ENCODE measurements at places on chromosomes 4 and X.
A peak's percentile ranks its signal among the peaks of the same experiment; 100 is the strongest.

DNA sequence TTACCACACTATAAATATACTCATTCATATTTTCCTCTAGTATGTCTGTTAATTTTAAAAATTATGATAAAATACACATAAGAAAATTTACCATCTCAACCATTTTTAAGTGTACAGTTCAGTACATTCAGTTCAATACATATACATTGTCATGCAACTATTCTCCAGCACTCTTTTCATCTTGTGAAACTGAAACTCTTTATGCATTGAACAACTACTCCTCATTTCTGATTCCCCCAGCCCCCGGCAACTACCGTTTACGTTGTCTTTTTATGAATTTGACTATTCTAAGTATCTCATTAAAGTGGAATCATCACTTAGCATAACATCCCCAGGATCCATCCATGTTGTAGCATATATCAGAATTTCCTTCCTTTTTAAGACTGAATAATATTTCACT is 8.7 kb downstream of the SMARCAD1 start:
- DNase-seq: no peak

GRCh38 chrX:119970574-119970973 is 27.0 kb upstream of the NKAP start:
- no peak for DNase-seq

DNA sequence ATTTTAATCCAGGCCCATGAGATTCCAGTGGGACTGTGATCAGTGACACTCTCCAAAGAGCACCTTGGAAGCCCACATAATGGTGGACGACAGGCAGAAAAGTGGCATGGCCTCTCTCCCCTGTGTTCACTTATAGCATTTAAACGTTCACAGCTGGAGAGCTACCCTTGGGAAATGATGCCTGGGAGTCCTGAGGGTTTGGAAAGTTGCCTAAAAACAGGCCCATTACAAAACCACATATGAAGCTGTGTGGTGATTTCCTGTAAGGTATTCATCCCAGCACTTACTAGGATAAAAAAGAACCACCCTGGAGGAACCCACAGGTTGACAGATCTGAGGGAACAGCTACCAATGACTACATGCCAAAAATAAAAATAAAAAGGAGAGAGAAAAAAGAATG is 193.2 kb downstream of the RASL11B start:
- DNase-seq: no peak

DNA sequence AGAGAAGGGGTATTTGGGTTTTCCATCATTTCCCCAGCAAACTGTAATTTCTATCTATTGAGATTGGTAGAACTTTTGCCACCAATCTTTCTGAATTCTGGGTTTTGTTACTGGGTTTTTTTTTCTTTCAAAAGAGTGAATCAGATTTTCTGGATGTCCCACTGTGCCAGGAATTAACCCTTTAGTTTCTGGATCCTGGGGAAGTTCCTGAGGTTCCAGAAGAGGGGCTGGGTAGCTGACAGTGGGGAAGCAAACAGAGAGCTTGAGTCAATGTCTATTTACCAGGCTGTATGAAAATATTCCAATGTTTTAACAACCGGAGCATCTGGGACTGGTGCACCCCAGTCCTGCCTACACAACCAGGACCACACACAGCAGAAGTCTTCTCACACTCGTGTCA is 25.8 kb upstream of the SOD3 start:
- DNase-seq: no peak

DNA sequence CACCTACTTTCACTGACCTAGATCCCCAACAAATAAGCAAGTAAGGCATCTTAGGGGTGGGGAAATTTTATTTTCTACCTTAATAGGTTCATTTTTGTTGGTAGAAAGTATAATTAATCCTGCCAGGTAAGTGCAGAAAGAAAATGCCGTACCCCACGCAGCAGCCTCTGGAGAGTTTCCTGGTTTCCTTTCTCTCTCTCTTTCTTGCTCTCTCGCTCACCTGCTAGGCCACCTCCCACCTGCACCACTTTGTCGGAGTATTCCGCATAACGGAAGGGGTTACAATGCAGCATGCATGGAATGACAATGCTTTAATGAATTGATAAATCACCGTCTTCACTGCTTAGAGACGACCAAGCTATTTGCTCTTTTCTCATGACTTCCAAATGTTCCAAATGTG is 101.0 kb downstream of the SCD5 start:
- peak; percentile 41 for DNase-seq

DNA sequence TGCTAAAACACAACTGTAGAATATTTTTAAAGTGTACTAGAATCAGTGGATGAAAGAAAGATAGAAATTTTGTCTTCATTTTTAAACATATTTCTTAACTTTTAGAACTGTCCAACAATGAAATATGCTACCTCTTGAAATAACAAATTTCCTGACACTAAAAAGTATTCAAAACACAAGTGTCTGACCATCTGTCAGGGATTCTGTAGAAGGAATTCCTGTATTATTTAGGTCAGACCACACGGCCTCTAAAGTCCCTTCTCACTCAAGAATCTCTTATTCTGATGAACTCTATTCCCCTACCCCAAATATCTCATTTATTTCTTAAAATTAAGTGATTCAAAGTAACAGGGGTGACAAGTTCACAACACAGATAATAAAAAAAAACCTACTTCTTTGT is 99.1 kb downstream of the MAML3 start:
- DNase-seq: no peak

DNA sequence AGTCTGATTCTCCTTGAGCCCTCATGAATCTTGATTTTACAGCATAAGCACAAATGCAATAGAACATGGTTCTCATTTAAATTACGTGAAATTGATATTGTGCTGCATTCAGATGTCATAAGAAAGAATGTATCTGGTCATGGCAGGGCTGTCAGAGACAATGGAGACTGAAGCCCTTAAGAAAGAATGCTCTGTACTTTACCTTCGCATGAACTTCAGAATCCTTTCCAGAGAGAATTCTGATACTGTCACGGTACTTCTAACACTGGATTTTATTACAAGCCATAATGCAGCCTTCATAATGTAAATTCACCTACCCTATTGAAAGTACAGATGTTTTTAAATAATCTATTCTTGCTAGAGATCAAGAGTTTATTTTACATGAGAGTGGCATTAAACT is 677.9 kb upstream of the ADGRL3 start:
- DNase-seq: no peak

DNA sequence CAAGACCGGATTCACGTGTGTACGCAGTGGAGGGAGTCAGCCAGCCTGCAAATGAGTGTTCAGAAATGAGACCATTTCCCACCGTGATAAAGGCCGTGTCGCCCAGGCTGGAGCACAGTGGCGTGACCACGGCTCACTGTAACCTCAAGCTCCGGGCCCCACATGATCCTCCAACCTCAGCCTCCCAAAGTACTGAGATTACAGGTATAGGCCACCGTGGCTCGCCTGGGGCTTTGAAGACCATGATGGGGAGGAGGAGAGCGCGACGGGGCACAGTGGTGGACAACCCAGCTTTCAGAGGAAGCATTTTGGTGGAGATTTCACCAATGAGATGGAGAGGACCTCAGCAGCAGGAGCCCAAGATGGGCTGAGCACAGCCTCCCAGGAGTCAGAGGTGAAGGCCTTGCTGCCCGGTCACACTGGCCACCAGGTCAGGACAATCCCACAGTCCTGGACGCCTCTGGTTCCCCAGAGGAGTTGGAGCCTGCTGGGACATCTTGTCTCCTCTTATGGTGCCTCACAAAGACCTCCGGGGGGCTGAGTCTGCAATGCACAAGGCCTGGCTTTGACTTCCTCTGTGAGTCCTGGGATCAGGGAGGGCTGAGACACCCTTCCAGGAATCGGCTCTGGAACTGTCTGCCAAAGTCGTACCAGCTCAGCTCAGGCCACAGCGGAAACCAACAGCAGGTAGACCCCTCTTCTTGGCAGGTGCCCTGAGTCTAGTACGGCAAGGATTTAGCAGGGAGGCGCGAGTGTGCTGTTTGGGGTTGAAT is 22.4 kb upstream of the MXD4 start:
- no peak for DNase-seq

- DNase-seq: no peak
Observed at GRCh38 chr4:38406243-38406642, 257.8 kb upstream of the KLF3 start.

- no peak for DNase-seq
Observed at GRCh38 chr4:169153481-169154087, 117.2 kb downstream of the SH3RF1 start.

DNA sequence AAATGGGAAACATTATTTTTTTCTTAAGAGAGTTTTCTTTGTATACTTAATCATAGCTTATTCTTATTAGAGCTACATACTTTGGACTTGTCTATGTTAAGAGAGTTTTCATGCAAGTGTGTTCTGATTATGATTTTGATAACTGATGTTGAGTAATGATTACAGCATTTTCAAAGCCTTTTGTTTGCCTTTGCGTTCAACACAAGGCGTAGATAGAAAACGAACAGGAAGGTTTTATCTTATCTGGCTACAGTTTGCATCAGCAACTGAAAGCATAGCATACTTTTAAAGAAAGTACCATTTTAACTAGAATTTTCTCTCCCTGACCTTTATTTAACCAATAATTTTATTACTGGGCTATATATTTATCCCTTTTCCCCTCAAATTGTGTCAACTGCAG is 51.6 kb upstream of the PDLIM5 start:
- no peak for DNase-seq

GRCh38 chr4:91298824-91299223 is 1004.9 kb upstream of the GRID2 start:
- DNase-seq: no peak

GRCh38 chr4:82905205-82905604 is 4.7 kb downstream of the THAP9 start:
- no peak for DNase-seq

GRCh38 chrX:36501169-36501702 is 506.9 kb upstream of the FAM47C start:
- DNase-seq: no peak

DNA sequence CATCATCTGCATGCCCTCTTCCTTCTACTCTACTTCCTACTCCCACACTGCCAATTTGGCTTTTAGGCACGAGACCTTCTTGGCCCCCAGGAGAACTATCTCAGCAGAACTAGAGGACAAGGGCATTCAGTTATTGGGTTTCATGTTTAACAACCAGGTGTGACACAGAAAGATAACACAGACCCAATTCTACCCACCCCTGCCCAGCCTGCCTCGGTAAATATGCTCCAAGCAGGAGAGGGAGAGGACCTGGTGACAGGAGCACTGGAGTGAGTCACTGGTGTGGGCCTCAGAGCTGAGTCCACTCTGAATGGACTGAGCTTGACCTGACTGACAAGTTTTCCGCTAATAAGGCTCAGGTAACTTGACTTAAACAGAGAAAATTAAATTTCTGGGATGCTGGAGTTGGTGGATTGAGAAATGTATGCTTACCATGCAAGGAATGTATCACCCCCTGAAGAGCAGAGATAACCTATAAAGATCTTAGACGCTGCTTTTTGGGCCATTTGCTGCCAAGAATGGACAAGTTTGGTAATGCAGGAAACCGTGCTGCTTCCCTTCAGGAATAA is 52.5 kb downstream of the CASP3 start:
- DNase-seq: no peak

- no peak for DNase-seq
Observed at GRCh38 chr4:79872738-79873137, 200.3 kb downstream of the ANTXR2 start.

- DNase-seq: no peak
Observed at GRCh38 chr4:11741190-11741652, 312.5 kb upstream of the HS3ST1 start.

- no peak for DNase-seq
Observed at GRCh38 chr4:7298619-7299009, 106.3 kb downstream of the SORCS2 start.

All from H1 (cell line).